Neuronal stem cell (in vitro differentiated cells): ENCODE measurements at places on chromosomes 7 and 10.

DNA sequence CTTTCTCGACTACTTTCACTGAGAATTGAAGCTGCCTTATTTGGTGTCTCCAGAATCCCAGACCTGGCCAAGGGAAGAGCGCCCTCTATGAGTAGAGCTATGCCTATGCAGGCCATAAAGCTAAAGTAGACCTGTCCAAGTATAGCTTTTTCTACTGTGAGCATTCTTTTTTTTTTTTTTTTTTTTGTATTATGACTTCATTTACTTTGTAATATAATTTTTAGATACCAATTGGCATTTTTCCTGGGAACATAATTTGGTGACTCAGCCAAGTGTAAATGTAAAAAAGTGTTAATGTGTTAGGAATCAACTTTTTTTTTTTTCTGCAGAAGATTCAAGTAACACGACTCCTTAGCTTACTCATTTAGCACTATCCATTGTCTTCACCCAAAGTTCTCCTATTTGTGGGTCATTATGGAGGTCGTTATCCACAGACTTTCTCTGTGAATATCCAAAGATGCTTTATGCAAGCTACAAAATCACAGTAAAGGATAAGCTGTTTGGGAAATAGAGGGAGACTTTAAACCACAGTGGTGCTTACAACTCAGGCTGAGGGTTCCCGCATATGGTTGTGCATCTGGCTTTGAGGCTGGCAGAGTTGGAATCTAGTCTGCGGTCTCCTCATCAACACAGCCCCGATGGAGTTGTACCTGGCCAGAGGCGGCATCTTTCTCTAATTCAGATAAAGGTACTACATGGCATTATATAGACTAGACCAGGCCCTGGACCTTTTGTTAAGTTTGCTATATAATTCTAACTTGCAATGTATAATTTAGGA, 1040.2 kb upstream of the SORCS1 start:
- no peak overlapping the region for H3K4me3 ChIP-seq
- no peaks in the 10 kb centered on the region for H3K36me3 ChIP-seq
- H3K4me1 ChIP-seq: no peaks in the 10 kb centered on the region
- H3K27ac ChIP-seq: peak overlapping the region; percentile 13

- H3K4me3 ChIP-seq: no peak overlapping the region
- no peaks in the 10 kb centered on the region for H3K36me3 ChIP-seq
- no peaks in the 10 kb centered on the region for H3K27me3 ChIP-seq
- peaks cover 3% of the 10 kb centered on the region for H3K4me1 ChIP-seq
These were observed 124.4 kb upstream of the FGFR2 start for GRCh38 chr10:121722665-121723064.

DNA sequence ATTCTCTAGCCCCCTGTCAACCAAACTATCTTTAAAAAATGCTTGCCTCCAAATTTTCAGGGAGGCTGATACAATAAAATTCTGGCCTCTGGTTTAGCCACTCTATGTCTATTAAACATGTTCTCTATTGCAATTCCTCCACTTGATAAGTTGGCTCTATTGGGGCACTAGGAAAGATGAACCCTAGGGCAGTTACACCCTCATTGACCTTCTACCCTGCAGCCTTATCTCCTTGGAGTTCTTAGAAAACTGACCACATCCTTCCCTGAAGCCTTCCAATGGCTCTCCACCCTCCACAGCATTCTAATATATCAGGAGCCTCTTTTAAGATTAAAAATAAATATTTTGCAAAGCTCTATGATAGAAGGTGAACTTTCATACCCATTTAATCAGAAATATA, 30.6 kb downstream of the SVOPL start:
- H3K4me3 ChIP-seq: no peak overlapping the region
- no peaks in the 10 kb centered on the region for H3K27me3 ChIP-seq
- no peak for DNase-seq
- H3K27ac ChIP-seq: no peak overlapping the region

- DNase-seq: no peak
- peaks cover 73% of the 10 kb centered on the region for H3K36me3 ChIP-seq
- no peak overlapping the region for H3K27ac ChIP-seq
- H3K4me1 ChIP-seq: peaks cover 1% of the 10 kb centered on the region
These were observed 7.2 kb downstream of the RBM17 start for GRCh38 chr10:6095810-6096570.

DNA sequence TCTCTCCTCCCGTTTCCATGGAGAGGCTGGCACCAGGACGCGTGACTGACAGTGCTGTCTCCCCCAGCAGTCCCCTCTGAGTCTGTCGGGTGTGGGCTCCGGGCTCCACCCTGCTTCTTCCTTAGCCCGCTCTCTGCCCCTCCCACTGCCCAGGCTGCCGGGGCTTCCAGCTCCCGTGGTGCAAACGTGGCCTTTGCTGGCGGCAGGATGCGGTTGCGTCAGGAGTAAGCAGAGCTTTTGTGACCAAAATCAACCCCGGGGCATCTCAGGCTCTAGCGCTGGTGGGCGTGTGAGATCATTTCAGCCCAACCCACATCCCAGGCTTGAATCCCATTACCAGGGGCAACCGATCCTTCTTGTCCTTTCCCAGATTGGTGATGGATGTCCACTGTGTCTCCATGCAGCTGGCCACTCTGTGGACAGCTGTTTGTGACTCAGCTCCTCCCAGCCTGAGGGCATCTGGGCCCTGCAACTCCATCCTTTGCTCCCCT, 28.2 kb downstream of the PTPRE start:
- H3K27ac ChIP-seq: no peak overlapping the region
- H3K27me3 ChIP-seq: no peaks in the 10 kb centered on the region
- H3K4me3 ChIP-seq: no peak overlapping the region
- H3K36me3 ChIP-seq: no peaks in the 10 kb centered on the region
- DNase-seq: no peak
- peaks cover 5% of the 10 kb centered on the region for H3K4me1 ChIP-seq

GRCh38 chr10:52491246-52491995, 177.3 kb downstream of the DKK1 start:
- H3K36me3 ChIP-seq: no peaks in the 10 kb centered on the region
- no peak overlapping the region for H3K27ac ChIP-seq
- no peaks in the 10 kb centered on the region for H3K27me3 ChIP-seq
- no peak overlapping the region for H3K4me3 ChIP-seq
- H3K4me1 ChIP-seq: no peaks in the 10 kb centered on the region
- DNase-seq: no peak

GRCh38 chr10:86658261-86658741, 4.0 kb downstream of the OPN4 start:
- no peaks in the 10 kb centered on the region for H3K27me3 ChIP-seq
- no peak overlapping the region for H3K4me3 ChIP-seq
- H3K36me3 ChIP-seq: no peaks in the 10 kb centered on the region
- no peak overlapping the region for H3K27ac ChIP-seq

DNA sequence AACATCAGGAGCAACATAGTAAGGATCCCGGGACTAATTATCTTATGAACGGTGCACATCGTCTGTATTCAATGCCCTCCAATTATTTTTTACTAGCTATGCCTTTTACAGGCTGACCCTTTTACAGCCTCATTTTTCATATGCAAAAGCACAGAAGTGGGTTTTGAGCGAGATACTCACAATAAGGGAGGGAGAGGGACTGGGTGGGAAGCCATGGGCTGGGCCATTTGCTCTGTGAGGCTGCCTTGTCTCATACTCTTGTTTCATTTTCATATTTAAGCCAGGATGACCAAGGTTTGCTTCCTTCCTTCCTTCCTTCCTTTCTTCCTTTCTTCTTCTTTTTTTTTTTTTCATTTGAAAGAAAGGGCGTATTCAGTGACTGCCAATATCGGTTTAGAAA, 259.3 kb downstream of the TRIL start:
- peaks cover 4% of the 10 kb centered on the region for H3K36me3 ChIP-seq
- no peak overlapping the region for H3K27ac ChIP-seq
- peaks cover 16% of the 10 kb centered on the region for H3K4me1 ChIP-seq
- H3K27me3 ChIP-seq: no peaks in the 10 kb centered on the region
- H3K4me3 ChIP-seq: no peak overlapping the region

DNA sequence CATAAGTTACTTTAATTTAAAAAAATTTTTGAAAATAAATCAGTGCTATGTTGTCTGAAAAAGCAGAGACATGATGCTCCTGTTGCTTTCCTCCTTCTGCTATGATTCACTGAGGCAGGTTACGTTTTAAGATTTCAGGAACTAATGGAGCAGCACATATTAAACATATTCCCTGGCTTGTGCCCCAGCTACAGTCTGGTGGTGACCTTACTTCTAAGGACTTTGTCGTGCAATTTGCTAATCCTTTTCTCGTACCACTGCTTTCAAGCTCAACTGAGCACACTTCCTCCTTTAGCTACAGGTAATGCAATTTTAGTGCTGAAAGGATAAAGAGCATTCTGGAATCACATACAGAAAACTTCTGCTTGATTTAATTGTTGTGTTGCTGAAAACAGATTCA, 16.2 kb upstream of the PRR15 start:
- H3K27ac ChIP-seq: no peak overlapping the region
- peaks cover 5% of the 10 kb centered on the region for H3K4me1 ChIP-seq
- no peak overlapping the region for H3K4me3 ChIP-seq

- H3K27ac ChIP-seq: no peak overlapping the region
- H3K4me1 ChIP-seq: peaks cover 7% of the 10 kb centered on the region
- no peaks in the 10 kb centered on the region for H3K36me3 ChIP-seq
- no peak for DNase-seq
- no peaks in the 10 kb centered on the region for H3K27me3 ChIP-seq
- no peak overlapping the region for H3K4me3 ChIP-seq
These were observed 20.7 kb downstream of the ADRB1 start for GRCh38 chr10:114064151-114065048.

GRCh38 chr10:3421537-3422257, 249.1 kb upstream of the PITRM1 start:
- no peak overlapping the region for H3K4me3 ChIP-seq
- H3K27me3 ChIP-seq: no peaks in the 10 kb centered on the region
- H3K36me3 ChIP-seq: no peaks in the 10 kb centered on the region

DNA sequence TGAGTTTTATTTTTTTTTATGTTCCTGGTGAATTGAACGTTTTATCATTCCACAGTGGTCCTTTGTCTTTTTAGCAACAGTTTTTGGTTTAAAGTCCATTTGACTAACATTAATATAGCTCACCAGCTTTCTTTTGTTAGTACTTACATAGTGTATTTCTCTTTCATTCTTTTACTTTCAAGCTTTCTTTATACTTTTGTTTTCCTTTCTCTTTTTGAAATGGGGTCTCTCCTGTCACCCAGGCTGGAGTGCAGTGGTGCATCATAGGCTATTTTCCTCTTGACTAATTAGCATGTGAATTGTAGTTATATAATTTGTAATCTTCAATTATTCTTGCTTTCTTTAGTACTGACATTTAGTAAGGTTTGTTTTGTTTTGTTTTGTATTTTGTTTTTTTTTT, 27.8 kb downstream of the GARIN1A start:
- peaks cover 6% of the 10 kb centered on the region for H3K4me1 ChIP-seq
- H3K4me3 ChIP-seq: no peak overlapping the region
- H3K27me3 ChIP-seq: peaks cover 35% of the 10 kb centered on the region
- H3K27ac ChIP-seq: no peak overlapping the region

DNA sequence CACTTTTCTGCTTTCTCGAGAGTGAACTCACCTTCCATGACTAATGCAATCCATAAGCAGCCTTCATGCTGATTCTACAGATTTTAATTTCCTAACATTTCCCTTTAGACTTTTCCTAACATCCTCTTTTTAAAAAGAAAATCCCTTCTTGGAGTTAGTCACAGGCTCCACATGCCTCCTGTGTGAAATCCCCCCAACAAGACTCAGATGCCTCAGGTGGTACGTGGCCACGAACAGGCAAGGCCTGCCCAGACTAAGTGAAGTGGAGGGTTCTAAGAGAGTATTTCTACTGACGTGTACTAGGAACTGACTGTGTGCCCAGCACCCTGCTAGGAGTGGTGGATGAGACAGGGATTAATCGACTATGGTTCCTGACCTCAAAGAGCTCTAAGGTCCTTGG, 125.9 kb upstream of the HPS1 start:
- H3K36me3 ChIP-seq: no peaks in the 10 kb centered on the region
- H3K4me1 ChIP-seq: peaks cover 10% of the 10 kb centered on the region
- no peak overlapping the region for H3K27ac ChIP-seq

GRCh38 chr7:30278849-30279652, 5.3 kb upstream of the ZNRF2 start:
- no peaks in the 10 kb centered on the region for H3K27me3 ChIP-seq
- no peak overlapping the region for H3K27ac ChIP-seq
- H3K4me3 ChIP-seq: no peak overlapping the region
- DNase-seq: no peak
- H3K36me3 ChIP-seq: no peaks in the 10 kb centered on the region
